Chondrocyte (in vitro differentiated cells): ENCODE measurements at places on chromosomes 3 and 15. TPM values are rescaled to one million over a fixed set of nuclear protein-coding genes. Genes with fewer than 3 reads are reported as not detected.

GRCh38 chr3:180295811-180296210 lies 259.1 kb upstream of the PEX5L start:
- DNase-seq, result no peak

GRCh38 chr3:65878831-65879230 lies 159.9 kb downstream of the MAGI1 start:
- no peak for DNase-seq

- DNase-seq, result no peak
Observed at GRCh38 chr3:122014741-122015140, 7.3 kb downstream of the ILDR1 start.

- DNase-seq, result no peak
Observed at GRCh38 chr3:106792716-106793115, 584.5 kb upstream of the CCDC54 start.

- no peak for DNase-seq
Observed at GRCh38 chr3:113070681-113071113, 79.9 kb downstream of the GTPBP8 start.

DNA sequence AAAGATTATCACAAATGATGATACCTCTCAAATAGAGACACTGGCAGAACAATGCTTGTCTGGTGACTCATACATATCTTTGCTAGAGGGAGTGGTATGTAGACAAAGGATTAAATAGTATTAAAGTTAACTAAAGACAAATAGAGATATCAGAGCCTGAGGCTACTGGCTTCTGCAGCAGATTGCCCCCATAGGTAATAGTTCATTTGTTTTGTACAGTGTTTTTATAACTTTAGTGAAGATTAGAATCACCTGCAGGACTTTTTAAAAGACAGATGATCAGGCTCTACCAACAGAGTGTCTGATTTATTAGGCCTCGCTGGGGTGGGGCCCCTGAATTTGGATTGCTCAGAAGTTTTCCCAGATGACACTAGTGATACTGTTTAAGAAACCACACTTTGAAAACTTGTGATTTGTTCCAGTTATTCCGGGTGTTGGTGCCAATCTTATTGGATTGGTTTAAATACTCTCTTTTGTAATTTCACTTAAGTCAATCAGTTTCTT lies 96.4 kb downstream of the NAALADL2 start:
- no peak for DNase-seq

DNA sequence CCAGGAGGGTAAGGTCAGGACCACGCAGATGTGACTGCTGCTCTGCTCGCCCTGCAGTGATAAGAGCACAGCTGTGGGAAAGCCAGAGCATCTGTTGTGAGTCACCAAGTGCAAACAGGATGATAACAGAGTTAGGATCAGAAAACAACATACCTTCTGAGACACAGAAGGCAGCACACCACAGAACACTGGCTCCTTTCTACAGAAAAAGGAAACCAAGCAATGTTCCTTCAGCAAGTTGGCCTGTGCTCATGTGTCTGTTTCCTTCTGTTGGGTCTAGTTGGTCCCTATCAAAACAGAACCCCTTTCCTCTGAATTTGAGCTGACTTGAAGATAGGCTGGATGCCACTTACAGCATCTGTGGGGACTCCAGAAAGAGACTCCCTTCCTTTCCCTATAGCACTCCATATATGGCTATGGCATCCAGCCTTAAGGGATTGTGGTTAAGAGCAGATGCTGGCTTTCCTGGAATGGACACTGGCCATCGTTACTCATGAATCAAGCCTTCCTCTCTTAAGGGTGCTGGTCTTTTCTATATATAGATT lies 440.7 kb upstream of the THBS1 start:
- no peak for DNase-seq

- no peak for DNase-seq
Observed at GRCh38 chr15:95448531-95449229, 881.8 kb upstream of the NR2F2 start.

DNA sequence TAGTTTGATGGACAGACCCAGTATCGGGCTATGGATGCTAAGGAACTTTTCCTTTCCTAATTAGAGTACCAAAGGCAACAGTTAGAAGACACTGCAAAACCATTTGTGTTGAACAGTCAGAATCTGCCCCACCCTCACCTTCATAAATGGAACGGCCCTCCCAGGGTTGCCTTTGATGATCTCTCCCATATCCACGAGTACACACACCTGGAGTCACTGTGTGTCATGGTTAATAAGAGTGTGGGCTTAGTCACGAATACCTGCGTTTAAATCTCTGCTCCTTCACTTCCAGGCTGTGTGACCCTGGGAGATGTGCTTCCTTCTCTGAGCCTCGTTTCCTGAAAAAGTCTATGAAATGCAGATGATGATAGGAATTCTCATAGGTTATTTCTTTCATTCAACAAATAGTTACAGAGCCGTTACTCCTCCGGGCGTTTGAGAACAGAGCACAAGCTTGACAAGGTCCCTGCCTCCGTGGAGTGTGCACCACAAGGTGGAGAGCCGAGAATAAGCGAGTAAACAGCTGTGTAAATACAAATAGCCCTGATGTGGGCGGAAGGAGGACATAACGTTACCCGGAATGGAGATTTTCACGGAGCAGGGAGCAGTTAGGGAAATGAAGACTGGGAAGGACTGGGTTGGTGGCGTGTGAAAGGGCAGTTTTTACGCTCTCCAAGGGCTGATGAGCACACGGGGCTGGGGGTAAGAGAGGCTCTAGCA lies 6.7 kb downstream of the SLC51A start:
- no peak for DNase-seq

DNA sequence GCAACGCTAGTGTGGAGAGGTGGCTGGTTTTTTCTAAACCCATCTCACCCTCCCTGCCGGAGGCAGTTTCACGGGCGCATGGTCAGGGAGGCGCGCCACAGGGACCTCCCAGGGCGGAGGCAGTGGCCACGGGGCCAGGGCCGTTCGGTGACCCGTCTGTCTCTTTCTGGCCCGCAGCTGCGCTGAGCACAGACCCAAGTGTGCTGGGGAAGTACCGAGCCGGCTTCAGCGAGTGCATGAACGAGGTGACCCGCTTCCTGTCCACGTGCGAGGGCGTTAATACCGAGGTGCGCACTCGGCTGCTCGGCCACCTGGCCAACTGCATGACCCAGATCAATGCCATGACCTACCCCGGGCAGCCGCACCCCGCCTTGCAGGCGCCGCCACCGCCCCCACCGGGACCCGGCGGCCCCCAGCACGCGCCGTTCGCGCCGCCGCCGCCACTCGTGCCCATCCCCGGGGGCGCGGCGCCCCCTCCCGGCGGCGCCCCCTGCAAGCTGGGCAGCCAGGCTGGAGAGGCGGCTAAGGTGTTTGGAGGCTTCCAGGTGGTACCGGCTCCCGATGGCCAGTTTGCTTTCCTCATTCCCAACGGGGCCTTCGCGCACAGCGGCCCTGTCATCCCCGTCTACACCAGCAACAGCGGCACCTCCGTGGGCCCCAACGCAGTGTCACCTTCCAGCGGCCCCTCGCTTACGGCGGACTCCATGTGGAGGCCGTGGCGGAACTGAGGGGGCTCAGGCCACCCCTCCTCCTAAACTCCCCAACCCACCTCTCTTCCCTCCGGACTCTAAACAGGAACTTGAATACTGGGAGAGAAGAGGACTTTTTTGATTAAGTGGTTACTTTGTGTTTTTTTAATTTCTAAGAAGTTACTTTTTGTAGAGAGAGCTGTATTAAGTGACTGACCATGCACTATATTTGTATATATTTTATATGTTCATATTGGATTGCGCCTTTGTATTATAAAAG lies 1.8 kb downstream of the HES1 start:
- DNase-seq, result no peak

GRCh38 chr3:97264180-97264579 lies 449.8 kb downstream of the EPHA6 start:
- no peak for DNase-seq

- DNase-seq, result no peak
Observed at GRCh38 chr15:83474578-83474977, 27.4 kb downstream of the SH3GL3 start.

GRCh38 chr3:155519078-155519477 lies 225.6 kb upstream of the STRIT1 start:
- no peak for DNase-seq

DNA sequence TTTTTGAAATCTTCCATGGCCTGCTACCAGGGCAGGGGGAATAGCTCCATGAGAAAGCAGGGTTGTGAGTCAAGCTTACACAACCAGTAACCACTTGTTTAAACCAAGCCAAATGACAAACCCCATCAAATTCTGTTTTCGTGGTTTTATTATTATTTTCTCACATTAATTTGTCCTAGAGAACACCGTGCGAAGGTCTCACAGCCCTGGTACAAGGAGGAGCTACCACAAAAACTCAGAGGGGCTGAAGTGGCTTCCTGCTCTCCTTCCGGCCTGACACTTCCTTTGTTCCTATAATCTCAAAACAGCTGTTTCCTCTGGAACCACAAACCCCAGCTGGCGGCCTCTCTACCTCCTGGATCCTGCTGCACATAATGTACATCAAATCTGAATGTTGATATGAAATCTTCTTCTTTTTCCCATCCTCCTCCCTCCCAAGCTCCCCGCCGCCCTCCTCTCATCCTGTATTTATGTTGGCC lies 375.9 kb downstream of the MCTP2 start:
- DNase-seq, result no peak

GRCh38 chr3:128748557-128748956 lies 22.6 kb downstream of the RAB7A start:
- DNase-seq, result no peak

DNA sequence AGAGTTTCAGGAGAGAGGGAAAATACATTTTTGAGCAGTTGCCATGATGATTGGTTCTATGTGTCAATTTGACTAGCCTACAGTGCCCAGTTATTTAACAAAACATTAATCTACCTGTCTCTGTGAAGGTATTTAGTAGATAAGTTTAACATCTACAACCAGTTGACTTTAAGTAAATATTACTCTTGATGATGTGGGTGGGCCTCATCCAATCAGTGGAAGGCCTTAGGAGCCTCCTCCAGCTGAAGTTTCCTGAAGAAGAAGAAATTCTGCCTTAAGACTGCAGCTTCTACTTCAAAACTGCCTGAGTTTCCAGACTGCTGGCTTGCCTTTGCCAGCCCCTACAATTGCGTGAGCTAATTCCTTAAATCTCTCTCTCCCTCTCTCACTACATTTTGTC lies 93.6 kb downstream of the OXSM start:
- no peak for DNase-seq

GRCh38 chr3:97269202-97269601 lies 454.8 kb downstream of the EPHA6 start:
- DNase-seq, result no peak

- DNase-seq, result no peak
Observed at GRCh38 chr15:35698331-35698730, 152.4 kb upstream of the DPH6 start.

Gene HTR3E
- total RNA-seq, result not detected in 3 replicates

Gene ANO10
- 47.4 to 56.9 TPM (median 55.5 TPM) in 3 replicates for total RNA-seq

Gene CHL1
- not detected in 3 replicates for total RNA-seq

Gene LTF
- not detected in 3 replicates for total RNA-seq

Gene POU1F1
- not detected in 3 replicates for total RNA-seq

Gene KLHL24
- 44.9 to 55.7 TPM (median 54.8 TPM) in 3 replicates for total RNA-seq

Gene C3orf85
- not detected in 3 replicates for total RNA-seq

Gene QRICH1
- total RNA-seq, result 77.5 to 89.5 TPM (median 79.3 TPM) in 3 replicates

Gene RNU5B-1
- total RNA-seq, result 11.4 TPM in 1 of 3 replicates, not detected in the others
